ENCODE measurements at places on chromosomes 7 and 10.

DNA sequence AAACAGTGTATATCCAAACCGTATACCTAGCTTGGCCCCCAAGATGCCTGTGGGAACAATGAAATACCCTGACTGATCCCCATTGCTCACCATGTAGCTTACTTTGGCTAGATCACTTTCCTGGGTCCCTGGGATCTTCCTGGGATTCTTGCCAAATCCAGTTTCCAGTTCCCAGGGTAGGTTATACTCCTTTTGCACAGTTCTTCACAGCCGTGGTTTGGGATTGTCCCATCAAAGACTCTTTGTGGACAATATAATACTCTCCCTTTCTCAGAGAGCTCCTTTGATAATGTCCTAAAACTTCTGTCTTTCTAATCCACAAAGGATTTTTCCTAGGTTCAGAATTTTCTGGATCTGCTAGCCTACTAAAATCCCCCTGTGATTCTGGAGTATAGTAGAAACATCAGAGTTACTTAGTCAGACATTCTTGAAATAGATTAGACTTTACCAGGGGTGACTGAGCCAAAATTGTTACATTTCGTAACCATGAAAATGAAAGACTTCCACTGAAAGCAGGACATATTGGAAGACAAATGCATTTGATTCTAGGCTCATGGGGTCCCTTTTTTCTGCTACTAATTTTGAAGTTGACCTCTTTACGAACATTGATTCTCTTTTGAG, 388.3 kb upstream of the ETV1 start:
- DNase-seq, result peak; percentile 36

DNA sequence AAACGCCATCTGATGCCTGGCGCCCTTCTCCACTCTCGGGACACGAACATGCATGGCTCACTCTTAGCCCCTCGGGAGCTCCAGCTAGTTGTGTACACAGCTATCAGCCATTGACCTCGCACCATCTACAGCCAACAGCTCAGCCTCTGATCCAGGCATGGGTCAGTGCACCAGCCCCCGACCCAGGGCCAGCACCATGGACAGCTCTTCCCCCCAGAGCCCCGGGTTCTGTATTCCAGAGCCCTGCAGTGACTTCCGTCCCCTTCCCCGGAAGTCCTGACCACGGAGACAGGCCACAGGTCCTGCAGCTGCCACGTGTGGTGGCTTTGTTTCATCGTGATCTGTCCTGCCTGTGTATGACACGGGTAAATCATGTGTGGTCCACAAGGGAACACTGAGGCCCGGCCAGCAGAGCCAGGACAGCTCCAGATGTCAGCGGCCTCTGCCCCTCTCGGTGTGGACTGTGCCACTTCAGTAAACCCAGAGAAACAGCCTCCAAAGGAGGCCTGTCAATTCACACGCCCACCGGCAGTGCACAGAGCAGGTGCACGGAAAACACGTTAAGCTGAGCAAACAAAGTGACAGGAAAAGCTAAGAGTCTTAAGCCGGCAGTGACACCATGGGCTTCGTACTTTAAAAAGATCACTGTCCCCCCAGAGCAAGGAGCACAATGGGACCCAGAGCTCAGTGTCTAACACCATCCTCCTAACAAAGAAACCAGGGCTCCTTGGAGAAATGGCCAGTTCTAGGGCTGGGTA, 13.0 kb downstream of the STK32C start:
- no peak for DNase-seq

DNA sequence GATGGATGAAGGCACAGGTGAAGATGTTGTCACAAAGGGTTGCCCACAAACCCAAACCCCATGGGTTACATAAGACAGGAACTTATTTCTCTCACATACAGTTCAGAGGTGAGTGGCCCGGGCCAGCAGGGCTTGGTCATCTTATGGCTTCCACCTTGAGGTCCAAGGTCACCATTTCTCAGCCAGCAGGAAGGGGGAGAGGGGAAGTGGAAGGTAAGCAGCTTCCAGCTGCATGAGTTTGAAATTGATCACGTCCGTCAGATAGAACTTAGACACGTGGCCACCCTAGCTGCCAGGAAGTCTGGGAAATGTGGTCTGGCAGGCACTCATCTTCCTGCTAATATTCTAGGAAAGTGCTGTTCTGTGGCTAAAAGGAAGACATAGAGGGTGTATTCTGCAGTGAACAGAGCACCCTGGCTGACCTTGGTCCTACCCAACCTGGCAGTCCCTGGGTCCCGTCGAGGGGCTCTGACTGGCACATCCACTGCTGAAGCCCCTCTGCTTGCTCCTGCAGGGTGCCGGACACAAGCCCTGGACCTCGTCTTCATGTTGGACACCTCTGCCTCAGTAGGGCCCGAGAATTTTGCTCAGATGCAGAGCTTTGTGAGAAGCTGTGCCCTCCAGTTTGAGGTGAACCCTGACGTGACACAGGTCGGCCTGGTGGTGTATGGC, 49.5 kb downstream of the VWA2 start:
- DNase-seq, result no peak

- no peak for DNase-seq
Measured at GRCh38 chr10:65846541-65846940, 1079.3 kb upstream of the LRRTM3 start.

GRCh38 chr7:102146122-102146521, 140.5 kb upstream of the SH2B2 start:
- no peak for DNase-seq

DNA sequence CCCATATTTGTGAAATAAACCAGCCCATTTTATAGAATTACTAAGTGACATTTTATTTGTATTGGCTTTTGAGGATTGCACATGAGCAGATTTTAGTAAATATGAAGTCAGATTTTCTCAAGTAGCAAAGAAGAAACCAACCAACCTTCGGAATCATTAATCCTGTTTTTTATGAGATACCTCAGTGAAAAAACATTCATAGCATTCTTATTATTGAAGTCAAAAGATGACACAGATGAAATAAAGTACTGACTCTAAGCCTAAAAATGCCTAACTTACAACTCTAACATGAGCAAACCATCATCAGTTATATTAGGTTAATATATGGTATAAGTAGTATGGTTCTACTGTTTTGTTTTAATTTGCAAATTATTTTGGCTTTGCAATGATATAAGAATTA, 59.9 kb upstream of the AGBL3 start:
- DNase-seq, result no peak

DNA sequence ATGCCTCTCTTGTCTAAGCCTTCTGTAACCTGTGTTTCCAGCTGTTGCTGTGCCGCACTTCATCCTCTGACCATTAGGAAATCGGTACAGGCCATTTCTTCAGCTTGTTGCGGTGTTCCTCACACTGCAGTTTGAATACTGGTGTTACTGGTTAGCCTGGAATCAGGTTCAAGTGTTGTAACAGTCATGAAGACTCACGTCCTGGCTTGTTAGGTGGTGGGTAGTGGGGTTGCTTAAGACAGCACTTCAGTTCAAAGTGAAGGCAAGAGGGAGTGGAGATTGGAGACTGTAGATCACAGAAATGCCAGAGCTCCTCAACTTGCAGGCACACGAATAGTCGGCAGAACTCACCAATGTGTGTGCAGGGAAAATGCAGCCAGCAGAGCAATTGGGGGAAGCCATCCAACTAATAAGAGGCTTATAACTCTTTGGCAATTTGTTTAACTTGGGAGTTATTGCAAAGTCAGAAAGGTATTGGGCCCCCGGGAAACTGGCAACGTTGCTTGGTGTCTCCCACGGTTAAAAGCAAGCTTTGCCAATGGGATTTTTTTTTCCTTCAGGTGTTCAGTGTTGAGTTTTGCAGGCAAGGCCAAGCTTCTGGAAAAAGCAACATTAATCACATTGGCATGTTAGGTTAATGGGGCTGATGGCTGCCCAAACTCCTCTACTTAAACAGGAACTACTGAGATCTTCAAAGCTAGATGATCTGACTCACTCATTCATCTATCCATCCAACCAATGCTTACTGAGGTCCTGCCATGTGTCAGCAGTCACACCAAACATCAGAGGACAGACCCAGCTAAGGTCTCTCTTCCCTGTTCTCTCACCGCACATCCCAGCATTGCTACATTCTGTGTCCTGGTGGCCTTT, 380.9 kb downstream of the GATA3 start:
- DNase-seq, result no peak

- DNase-seq, result no peak
Measured at GRCh38 chr10:131681122-131681521, 219.7 kb upstream of the PPP2R2D start.

DNA sequence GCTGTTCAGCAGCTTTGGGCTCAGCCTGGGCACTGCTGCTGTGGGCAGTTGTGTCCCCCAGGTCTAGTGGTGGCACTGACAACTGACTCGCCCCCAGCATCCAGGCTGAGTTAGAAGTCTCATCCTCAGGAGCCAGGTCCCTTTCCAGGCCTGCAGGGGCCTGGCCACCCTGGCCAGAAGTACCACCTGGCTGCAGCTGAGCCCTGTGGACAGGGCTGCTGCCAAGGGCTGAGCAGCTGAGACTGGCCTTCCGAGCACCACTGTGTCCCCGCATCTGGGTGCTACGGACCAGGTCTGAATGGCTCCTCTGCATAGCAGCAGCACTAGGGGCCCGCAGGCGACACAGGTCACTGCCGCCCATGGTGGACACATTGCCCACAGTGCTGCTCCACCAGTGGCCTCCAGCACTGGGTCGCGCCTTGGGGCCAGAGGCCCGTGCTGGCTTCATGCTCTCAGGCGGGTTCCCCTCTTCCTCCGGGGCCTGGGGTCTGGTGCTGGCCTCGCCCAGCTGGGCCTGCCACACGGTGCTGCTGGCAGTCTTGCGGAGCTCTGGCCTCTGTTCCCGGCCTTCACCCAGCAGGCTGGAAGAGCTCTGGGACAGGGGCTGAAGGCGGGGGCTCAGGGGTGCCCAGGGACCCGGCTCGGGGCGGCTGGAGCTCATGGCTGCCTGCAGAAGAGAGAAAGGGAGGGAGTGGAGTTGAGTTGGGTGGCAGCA, 6.2 kb downstream of the GPRIN2 start:
- DNase-seq, result no peak

- no peak for DNase-seq
Measured at GRCh38 chr10:42989481-42989921, 87.4 kb upstream of the RET start.

DNA sequence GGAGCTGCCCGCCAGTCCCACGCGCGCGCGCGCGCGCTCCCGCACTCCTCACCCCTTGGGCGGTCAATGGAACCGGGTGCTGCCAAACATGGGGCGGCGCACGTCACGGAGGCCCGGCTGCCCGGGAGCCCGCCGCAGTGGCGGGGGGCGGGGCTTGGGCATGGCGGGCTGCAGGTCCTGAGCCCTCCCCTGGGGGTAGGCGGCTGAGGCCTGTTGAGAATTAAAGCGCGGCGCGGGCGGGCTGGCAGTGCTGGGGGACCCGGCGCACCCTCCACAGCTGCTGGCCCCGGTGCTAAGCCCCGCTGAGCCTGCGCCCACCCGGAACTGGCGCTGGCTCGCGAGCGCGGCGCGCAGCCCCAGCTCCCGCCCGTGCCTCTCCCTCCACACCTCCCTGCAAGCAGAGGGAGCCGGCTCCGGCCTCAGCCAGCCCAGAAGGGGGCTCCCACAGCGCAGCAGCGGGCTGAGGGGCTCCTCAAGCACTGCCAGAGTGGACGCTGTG, 634.2 kb downstream of the ANKRD7 start:
- no peak for DNase-seq

- no peak for DNase-seq
Measured at GRCh38 chr7:483656-484355, 35.8 kb downstream of the PDGFA start.

GRCh38 chr7:32243687-32244290, 173.6 kb upstream of the PDE1C start:
- DNase-seq, result no peak

- peak; percentile 40 for DNase-seq
Measured at GRCh38 chr7:24851786-24852185, 94.5 kb upstream of the GSDME start.

- DNase-seq, result peak; percentile 87
Measured at GRCh38 chr10:3043512-3044368, 23.6 kb upstream of the PFKP start.

GRCh38 chr10:90337316-90337715, 520.5 kb downstream of the HTR7 start:
- no peak for DNase-seq

- no peak for DNase-seq
Measured at GRCh38 chr10:99758211-99758891, 24.1 kb upstream of the ABCC2 start.

DNA sequence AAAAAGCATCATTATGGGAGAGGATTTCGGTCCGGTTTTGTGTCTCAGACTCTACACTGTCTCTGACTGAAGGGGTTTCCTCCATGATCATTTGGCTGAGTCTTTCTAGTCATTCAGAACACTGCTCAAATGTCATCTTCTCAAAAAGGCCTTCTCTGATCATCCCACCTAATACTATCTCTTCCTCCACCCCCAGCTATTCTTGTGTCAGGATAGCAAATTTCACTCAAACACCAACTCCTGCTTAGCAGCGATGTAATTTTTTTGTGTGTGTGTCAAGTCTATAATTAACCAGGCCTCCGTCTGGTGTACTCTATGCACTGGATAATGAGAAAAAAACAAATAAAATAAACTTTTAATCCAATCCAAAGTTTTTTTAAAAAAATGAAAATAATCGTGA, 200.4 kb downstream of the KCND2 start:
- no peak for DNase-seq

GRCh38 chr7:3879355-3880075, 578.5 kb downstream of the SDK1 start:
- DNase-seq, result no peak

DNA sequence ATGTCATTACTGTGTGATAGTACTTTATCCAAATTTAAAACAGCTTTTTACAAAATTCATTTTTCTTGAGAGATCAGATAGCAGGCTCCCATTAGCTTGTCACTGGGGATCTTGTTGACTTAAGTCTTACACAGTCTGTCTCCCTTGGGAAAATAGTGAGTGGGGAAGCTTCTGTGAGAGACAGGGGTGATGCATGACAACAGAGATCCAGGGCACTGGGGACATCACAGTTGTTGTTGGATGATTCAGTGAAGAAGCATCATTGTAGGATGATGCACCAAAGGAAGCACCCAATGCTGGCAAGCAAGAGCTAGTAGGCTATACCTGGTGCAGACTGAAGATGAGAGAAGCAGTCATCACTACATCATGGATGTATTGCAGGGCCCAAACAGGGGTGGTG, 284.7 kb downstream of the HDAC9 start:
- DNase-seq, result peak; percentile 72

GRCh38 chr7:38179776-38180226, 1.8 kb downstream of the STARD3NL start:
- no peak for DNase-seq

GRCh38 chr7:20270867-20271266, 53.7 kb upstream of the MACC1 start:
- DNase-seq, result no peak

DNA sequence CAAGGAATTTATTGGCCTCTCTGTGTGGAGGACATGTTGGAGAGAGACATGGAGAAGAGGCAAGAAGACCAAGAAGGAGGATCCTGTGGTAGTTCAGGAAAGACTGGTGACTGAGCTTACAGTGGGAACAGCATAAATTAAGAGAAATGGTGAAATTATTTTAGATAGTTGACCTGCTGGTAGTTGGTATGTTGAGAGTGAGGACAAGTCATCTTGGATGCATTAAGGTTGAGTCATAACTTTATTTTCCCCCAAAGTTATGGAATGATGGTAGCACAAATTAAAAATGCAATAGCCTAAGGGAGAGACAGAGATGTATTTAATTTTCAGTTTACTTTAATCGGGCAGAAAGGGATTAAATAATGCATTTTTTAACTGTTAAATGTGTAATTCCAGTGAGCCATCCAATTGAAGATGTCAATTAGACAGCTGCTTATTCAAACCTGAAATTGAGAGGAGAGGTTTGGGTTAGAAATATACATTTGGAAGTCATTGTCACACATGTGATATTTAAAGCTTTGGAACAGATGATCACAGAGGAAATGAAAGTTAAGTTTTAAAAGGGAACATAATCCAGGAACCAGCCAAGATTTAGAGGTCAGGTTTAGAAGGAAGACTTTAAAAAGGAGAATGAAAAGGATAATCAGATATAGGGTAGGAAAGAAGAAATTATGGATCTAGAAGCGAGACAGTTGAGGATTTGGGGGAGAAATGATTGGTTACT, 80.6 kb downstream of the DGKB start:
- DNase-seq, result peak; percentile 76

Measured in fibroblast of skin of scalp (primary cell).